ENCODE measurements at places on chromosomes 4 and X.

DNA sequence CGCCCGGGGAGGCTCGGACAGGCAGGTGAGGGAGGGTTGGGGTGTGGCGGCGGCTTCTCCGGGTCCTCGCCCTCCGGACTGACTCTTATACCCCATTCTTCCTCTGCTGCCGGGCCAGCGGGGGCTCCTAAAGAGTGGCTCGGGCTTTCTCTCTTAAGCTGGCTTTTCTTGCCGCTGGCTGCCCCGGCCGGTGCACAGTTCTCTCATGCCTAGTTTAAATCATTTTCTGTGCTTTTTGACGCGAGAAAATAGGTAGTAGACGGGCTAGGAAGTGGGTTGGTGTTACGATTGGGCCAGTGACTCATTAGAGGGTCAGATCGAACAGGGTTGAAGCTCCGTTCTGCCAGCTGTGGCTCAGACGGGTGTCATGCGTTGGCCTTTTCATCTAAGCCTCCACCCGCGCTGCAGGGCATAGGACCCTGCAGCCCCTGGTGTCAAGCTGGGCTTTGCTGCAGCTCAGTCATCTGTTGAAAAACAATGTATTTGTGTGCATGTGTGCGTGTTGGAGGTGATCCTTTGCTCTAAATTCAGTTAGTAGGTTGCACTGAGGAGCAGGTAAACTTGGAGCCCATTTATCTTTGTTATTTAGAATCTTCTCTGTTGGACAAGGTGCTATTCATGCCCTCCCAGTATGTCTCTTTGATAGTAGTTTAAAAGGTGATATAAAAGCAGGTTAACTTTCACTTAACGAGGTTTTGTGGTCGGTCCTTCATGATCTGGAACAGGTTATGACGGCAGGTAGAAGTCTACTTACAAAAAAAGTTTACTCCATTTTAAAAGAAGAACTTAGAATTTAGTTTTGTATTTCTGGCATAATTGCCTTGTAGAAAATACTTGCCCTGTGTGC lies 802 bp downstream of the BMP2K start:
- DNase-seq: peak; percentile 56

GRCh38 chr4:160129439-160129838 lies 1026.6 kb downstream of the RAPGEF2 start:
- peak; percentile 0 for DNase-seq

GRCh38 chr4:173490817-173491528 lies 39.1 kb downstream of the HAND2 start:
- DNase-seq: peak; percentile 78

GRCh38 chr4:54643958-54644751 lies 13.6 kb upstream of the KIT start:
- DNase-seq: no peak

- DNase-seq: no peak
Observed at GRCh38 chr4:140368686-140369085, 4.8 kb upstream of the SCOC start.

DNA sequence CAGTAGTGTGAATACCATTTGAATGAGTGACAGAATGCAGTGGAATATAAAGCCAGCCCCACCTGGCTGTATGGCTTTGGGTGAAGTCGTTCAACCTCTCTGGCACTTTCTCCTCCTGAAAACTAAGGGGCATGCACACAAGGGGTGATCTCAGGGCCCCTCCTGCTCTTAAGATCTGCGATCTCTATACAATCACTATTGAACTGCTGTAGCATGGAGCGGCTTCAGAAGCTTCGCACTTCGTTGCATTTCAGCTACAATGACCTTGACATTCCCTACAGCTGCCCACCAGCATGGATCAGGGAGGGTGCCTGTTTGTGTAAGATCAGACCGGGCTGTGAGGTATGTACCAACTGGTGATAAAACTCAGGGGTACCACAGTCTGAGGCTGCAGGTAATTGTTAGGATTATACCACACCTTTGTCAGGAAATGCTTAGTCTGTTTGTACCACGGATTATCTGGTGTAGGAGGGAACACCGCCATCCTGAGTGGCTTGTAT lies 85.2 kb downstream of the AASDH start:
- no peak for DNase-seq

- peak; percentile 55 for DNase-seq
Observed at GRCh38 chrX:2500091-2500802, 529 bp downstream of the DHRSX start.

DNA sequence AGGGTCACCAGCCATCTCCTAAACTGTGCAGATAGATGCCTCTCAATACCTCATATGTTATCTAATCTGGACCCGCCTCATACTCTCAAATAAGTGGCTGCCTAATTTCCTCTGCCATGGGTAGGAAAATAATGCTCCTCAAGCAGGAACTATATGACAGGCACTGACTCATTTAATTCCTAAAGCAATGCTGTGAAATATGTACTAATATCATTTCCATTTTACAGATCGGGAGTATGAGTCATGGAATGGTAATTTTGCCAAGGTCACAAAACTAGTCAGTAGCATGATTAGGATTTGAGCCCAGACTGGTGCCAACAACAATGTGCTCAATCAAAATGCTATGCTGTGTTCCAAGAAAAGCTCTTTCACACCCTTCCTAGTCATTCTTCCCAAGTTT lies 3.0 kb upstream of the NXT2 start:
- peak; percentile 37 for DNase-seq

GRCh38 chrX:138925330-138925729 lies 213.8 kb upstream of the FGF13 start:
- DNase-seq: peak; percentile 47

- DNase-seq: peak; percentile 85
Observed at GRCh38 chr4:186701273-186701672, 22.4 kb downstream of the FAT1 start.

GRCh38 chr4:76562161-76562560 lies 127.1 kb downstream of the SHROOM3 start:
- DNase-seq: peak; percentile 60

DNA sequence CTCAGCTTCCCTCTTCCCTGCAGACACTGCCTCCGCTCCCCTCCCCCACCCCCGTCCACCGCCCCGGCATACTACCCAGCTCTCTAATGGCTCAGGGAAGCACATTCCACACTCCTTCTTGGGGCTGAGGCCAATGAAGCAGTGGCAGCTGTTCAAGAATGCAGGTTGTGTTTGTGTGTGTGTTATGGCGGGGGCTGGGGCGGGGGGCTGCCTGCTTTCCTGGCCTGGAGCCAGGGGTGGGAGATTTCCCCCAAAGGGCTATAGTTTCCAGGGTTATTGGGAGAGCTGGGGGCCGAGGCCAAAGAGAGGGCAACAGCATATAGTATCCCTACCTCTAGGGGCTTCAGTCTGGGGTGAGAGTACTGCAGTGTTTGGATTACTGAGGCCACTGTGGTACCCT lies 149.4 kb downstream of the EFNB1 start:
- DNase-seq: peak; percentile 73

GRCh38 chrX:108610141-108610540 lies 126.2 kb downstream of the IRS4 start:
- DNase-seq: peak; percentile 2

DNA sequence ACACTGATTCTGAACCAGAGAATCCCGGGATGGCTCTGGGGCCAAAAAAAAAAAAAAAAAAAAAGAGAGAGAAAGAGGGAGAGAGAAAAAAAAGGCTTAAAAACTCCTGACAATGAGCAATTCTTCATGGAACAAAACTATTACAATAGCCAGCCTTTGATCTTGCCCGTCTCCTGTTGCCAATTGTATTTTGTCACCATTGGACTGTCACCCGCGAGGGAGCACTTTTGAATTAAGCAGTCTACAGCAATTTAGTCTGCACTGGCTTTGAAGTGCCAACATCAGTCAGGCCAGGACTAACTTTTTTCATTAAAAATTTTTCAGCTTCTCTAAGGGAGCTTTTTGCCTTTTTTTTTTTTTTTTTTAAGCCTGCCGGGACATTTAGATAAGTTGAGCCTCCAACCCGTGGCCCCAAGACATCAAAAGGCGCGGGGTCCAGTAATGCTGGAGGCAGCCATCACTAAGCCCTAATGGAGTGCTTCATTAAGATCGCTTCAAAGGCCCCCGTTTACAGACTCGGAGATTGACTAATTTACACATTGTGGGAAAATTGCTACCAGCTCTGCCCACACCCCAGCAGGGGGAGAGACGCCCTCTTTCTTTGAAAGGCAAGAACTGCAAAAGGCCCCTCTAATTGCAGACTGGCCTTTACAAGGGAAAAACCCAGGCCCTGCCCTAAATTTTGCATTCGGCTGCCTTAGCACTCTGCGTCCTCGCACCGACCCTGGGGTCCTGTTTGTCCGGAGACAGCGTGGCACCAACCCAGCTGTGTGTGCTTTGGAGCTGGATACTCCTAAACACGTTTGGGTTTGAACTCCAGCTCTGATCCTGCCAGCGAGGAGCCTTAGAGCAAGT lies 98.1 kb upstream of the MSX1 start:
- DNase-seq: no peak

DNA sequence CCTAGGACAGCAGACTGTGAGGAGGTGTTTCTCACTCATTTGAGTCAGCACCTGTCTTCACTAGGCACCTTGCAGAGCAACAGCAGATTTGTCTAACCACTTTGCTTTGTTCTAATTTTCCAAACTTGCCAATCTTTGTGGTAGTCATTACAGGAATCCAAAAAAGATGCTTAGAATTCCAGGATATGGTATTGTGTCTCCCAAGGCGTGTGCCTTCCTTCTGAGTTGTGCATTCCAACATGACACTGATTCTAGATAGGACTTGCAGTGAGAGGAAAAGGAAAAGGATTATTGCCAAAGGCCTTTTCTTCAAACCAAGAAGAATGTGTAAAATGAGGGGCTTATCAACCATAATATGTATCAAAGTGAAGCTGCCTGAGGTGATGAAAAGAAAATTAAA lies 126.2 kb downstream of the MAPK10 start:
- DNase-seq: peak; percentile 72

GRCh38 chrX:133983974-133984845 lies 1.2 kb downstream of the GPC3 start:
- no peak for DNase-seq

DNA sequence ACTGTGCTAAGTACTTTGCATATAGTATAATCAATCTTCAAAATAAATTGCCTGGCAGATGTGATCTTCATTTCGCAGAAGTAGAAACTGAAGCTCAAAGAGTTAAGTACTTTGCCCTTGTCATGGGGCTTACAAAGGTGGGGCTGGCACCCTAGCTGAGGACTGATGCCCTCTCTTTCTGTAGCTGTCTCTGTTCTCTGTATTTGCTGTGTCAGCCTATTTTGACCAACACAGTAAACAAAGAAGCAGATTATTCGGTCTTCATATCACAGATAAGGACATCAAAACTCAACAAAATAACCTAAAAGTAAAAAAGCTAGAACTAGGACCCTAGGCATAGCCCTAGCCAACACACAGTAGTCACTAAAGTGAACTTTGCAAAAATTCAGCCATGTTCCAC lies 570.5 kb upstream of the TENM3 start:
- DNase-seq: no peak

- peak; percentile 16 for DNase-seq
Observed at GRCh38 chr4:27003642-27004113, 143.0 kb downstream of the STIM2 start.

All from fibroblast of pulmonary artery (primary cell).